Stimulated activated CD8-positive, alpha-beta memory T cell treated with anti-CD3 and anti-CD28 coated beads, Interleukin-4, amount 100 ng/mL, for 4 hours (primary cell): ENCODE measurements at places on chromosomes 7 and 10.

GRCh38 chr10:87657371-87657770 is 2.3 kb upstream of the PAPSS2 start:
- no peak for DNase-seq

GRCh38 chr10:15325243-15325943 is 45.7 kb downstream of the FAM171A1 start:
- no peak for DNase-seq

DNA sequence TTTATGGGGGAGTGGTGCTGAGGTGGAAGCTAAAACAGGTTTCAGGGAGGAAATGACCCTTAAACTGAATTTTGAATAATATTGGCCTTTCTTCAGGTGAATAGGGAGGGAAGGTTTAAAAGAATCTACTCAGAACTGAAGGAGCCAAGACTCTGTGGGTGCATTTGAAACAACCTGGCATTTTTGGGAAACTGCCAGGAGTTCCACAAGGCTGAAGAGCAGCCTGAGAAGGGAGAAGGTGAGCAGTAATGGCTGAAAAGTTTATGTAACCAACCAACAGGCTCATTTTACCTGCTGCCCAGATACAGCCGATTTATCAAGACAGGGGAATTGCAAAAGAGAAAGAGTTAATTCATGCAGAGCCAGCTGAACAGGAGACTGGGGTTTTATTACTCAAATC is 4.0 kb upstream of the PANK1 start:
- DNase-seq = no peak

DNA sequence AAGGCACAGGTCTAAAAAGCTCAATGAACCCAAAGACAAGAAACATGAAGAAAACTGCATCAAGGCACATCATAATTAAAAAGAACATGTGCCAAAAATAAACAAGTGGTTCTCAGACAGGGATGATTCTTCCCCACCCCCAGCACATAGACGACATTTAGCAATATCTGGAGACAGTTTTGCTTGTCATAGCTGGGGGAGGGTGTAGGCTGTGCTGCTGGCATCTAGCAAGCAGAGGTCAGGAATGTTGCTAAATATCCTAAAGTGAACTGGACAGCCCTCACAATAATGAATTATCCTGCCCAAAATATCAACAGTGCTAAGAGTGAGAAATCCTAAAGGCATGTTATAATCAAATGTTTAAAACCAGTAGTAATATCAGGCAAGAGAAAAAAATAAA is 122.6 kb downstream of the MICU1 start:
- no peak for DNase-seq

GRCh38 chr10:132697578-132698200 is 88.3 kb downstream of the NKX6-2 start:
- DNase-seq = no peak

- no peak for DNase-seq
Measured at GRCh38 chr7:36117203-36117840, 35.7 kb upstream of the EEPD1 start.

- no peak for DNase-seq
Measured at GRCh38 chr10:45373003-45373575, 927 bp upstream of the ALOX5 start.

- DNase-seq = no peak
Measured at GRCh38 chr10:74145133-74145532, 5.5 kb downstream of the AP3M1 start.

- no peak for DNase-seq
Measured at GRCh38 chr10:133378251-133379096, 588 bp upstream of the PAOX start.

DNA sequence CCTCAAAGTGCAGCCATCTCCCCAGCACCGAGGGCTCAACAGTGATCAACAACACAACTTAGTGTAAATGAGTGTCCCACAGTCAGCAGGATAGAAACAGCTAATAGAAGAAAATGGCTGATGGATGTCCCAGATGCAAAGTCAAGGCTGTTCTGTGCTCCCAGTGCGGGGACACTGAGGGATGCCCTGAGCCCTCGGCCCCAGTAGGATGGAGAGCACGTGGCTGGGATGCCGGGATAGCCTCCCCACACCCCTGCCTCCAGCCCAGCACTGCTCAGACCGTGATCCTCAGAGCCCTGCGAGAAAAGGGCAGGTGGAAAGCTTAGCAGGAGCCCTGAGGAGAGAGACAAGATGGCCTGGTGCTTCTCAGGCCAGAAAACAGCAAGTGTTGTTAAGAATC is 243.9 kb upstream of the TCERG1L start:
- DNase-seq = no peak

GRCh38 chr10:98173260-98173659 is 38.8 kb downstream of the R3HCC1L start:
- no peak for DNase-seq

DNA sequence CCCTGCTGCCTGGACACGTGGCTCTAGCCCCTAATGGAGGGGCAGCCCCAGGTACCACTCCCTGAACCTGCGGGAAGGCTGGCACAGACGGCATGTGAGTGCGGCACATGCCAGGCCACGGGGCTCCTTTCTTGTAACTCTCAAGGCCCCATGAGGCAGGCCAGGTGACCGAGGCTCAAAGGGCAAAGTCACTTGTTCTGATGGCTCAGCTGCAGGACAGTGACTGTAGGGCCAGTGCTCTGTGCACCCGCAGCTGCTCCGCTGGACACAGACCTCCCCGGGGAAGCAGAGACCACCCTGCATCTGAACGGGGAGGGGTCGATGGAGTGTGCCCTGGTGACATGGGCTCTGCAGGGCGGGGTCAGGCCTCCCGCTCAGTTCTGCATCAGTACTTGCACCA is 55.3 kb downstream of the PTPRE start:
- DNase-seq = no peak

GRCh38 chr7:13055732-13056368 is 368.4 kb downstream of the ARL4A start:
- DNase-seq = no peak

DNA sequence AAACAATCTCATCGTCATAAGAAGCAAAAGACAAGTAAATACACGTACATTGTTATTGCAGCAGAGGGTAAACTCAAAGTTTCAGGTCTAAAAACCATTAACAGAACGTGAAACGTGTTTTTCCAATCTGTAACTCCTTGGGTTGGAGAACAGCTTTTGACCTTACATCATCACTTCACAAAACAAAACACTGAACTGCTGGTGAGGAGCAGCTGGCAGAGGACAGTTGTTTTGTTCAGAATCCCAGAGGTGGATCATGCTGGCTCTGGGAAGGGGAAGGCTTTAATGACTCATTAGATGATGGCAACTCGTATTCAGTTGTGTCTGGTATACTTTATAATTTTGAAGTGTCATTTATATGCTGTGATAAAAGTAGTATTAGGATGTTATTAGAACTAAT is 923.0 kb upstream of the CELF2 start:
- DNase-seq = no peak

DNA sequence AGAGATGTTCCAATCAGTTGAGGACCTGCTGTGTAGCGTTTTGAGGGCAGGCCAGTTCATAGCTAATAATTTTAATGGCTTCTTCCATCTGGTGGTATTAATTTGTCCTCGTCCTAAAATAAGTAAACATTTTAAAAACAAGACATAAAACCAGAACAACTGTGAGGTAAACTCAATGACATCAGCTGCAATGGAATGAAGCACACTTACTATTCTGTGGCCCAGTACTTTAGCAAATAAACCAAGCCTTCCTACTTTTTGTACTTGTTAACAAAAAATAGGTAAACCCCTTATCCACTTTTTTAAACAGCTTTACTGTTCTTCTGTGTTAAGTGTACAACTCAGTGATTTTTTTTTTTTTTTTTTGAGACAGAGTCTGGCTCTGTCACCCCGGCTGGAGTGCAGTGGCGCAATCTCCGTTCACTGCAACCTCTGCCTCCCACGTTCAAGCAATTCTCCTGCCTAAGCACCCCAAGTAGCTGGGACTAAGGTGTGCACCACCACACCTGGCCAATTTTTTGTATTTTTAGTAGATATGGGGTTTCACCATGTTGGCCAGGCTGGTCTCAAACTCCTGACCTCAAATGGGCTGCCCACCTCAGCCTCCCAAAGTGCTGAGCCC is 28.9 kb upstream of the FZD1 start:
- DNase-seq = no peak

GRCh38 chr7:75599244-75599781 is 107.2 kb downstream of the SPDYE5 start:
- DNase-seq = no peak

DNA sequence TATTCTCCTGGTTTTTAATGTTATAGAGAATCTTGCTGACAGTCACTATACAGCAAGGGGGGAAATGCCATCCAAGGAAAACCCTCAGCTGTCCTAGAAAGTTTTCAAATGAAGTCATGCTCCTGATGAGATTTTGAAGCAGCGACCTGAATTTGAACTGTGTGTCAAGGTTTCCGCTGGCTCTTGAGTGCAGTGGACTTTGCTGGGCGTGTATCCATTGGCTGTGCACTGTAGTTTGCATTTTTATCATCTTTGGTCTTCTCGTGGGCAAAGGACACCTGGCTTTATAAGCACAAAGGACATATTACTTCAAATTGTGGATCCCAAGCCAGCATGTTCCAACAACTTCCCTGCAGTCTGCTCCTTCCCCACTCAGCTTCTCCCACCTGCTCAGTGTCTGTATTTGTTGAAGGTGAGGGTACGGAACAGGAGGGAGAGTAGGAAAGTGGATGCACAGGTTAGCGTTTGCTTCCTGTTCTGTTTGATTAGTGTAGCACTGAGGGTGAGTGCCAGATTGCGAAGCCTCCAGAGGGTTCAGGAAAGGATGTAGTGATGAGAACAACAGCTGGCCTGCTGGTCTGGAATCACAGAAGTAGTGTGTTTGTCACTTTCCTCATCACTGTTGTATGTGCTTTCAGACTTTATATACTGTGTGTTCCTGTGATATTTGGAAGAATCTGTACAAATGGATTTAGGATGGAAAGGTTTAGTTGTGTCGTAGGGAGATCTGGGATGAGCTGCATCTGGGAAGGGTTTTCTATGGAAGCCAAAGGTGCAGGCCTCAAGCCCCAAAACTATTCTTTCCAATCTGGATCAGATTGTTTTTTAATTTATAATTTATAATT is 204.8 kb downstream of the BMPER start:
- DNase-seq = no peak

DNA sequence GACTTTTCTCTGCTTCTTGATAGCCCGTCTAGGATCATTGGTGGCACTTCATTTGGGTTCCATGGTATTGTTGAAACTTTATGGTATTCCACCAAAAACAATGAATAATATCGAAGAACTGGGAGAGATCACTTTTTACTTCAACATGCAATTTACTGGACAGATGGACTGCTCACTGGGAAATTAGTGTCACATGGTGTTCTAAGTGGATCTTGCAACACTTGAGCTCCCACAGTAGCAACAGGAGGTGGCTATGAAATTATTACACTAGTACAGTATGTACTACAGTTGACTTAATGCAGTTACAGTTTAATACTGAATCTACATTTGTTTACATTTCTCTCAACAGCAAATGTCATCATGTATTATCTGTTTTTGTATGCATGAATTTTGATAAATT is 997.3 kb downstream of the REEP3 start:
- DNase-seq = no peak

GRCh38 chr10:123270221-123270620 is 116.0 kb downstream of the BUB3 start:
- DNase-seq = no peak

DNA sequence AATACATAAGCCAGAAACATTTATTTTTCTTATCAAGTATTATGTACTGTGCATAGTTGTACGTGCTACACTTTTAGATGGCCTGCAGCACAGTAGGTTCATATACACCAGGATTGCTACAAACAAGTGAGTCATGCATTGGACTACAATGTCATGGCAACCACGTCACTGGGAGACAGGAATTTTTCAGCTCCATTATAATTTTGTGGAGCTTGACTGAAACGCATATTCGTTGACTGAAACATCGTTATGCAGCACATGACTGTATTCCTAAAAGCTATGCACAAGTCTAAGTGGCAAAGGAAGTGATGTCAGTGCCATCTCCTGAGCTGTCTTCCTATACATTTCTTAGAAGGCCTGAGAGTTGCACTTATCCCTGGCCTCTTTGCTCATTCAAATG is 871.8 kb downstream of the IPMK start:
- DNase-seq = no peak

DNA sequence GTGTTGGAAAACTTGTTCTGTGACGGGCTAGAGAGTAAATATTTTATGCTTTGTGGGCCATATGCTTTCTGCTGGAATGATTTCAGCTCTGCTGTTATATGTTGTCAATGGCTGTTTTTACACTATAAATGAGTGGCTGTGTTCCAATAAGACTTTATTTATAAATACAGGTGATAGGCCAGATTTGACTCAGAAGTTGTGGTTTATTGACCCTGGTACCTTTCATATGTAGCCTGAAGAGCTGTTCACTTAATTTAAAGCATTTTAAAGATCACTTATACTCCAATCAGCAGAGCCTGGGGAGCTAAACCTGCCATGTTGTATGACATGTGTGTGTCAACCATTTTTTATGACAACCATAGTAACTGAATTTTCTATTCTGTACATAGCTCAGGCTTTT is 9.1 kb upstream of the SSBP1 start:
- no peak for DNase-seq

GRCh38 chr10:75429159-75429827 is 2.1 kb upstream of the LRMDA start:
- DNase-seq = no peak

GRCh38 chr7:29841926-29842701 is 35.8 kb downstream of the WIPF3 start:
- no peak for DNase-seq

DNA sequence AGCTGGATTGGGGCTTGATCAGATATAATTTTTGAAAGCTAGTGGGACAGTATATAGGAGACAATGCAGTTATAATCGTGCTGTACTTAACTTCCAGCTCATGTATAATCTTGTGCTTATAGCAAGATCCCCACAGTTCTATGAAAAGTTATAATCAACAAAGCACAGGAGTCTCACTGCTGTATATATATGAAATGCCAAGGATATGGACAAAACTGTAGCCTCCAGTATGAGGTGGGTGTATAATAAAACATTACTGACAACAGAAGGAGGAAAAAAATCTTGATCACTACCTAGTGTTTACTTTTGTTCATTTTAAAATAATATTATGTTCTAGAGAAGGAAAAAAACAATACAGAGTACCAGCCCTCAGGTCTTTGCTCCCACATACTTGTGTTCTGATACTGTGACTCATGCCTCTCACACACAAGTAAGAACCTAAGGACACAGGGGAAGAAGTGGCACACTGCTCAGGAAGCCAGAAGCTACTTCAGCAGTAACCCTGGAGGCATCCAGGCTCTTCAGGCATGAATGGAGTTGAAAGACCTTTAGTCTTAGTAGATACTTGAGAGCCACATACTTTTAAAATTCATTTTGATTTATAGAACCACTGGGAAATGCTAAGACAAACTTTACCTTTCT is 265.7 kb upstream of the IMMP2L start:
- DNase-seq = no peak

- DNase-seq = no peak
Measured at GRCh38 chr10:129440247-129440646, 26.8 kb upstream of the MGMT start.
